ENCODE measurements at places on chromosomes 13 and 19. TPM values are rescaled to one million over a fixed set of nuclear protein-coding genes. Genes with fewer than 3 reads are reported as not detected.

The TRAPPC6A gene
- 20.0 TPM for total RNA-seq

The EGLN2 gene
- 108 TPM for total RNA-seq

The CDC37 gene
- total RNA-seq, result 131 TPM

The TNNI3 gene
- not detected for total RNA-seq

The GCDH gene
- 53.2 TPM for total RNA-seq

The BEST2 gene
- total RNA-seq, result not detected

The LPAR6 gene
- 7.8 TPM for total RNA-seq

The CCL25 gene
- not detected for total RNA-seq

The DMKN gene
- total RNA-seq, result 4.3 TPM

The SLAIN1 gene
- 11.6 TPM for total RNA-seq

The ADGRE3 gene
- not detected for total RNA-seq

The SBSN gene
- total RNA-seq, result not detected

GRCh38 chr13:112718318-112718717 lies 28.5 kb downstream of the ATP11A start:
- no peak for DNase-seq

- DNase-seq, result no peak
Measured at GRCh38 chr19:16417660-16418596, 53.8 kb downstream of the EPS15L1 start.

DNA sequence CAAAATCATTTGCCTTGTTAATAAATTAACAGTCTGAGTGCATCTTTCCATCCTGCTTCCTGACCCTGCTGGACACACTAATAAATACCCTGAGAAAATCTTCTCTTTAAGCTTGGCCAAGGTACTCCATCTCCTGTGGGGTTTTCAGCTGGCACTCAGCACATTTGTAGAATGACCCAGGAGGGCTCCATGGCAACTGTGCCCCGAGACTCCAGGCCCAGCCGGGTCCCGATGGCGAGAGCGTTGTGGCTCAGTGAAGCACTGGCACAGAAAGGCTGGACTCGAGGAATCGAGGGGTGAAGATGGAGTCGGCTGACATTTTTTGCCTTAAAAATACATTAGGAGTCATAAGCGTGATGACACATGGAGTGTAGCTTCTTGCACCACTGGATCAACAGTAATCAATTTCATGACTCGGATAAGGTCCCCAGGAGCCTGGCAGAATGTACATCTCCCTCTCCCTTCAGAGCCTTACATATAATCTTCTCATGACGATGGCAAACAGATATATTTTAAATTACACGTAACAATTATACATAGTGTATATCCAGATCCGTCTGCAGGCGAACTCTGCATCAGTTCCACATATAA lies 85.4 kb downstream of the SLC7A1 start:
- no peak for DNase-seq

DNA sequence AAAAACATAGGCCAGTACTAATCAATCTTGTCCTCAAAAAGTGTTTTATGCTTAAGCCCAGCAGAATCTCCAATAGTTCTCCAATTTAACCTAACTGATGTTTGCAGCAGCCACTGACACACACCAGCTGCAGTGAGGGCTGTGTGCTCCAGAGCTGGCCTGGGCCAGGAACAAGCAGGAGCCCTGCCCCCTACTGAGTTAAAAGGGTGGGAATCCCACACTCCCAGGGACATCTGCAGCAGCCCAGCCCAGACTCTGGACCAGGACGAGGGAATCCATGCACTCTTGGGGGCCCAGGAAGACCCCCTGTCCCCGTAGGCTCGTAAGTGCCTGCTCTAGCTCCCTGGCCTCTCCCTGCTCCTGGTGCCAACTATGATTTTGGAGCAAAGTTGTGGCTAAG lies 91.5 kb upstream of the ATXN8OS start:
- DNase-seq, result no peak

DNA sequence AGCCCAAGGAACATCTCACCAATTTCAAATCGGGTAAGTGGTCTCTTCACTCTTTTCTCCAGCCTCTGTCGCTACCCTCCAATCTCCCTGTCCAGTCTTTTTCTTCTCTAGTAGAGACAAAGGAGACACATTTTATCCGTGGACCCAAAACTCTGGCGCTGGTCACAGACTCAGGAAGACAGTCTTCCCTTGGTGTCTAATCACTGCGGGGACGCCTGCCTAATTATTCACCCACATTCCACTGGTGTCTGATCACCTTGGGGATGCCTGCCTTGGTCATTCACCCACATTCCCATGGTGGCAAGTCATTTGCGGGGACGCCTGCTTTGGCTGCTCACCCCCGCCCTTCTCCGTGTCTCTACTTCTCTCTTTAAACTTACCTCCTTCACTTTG lies 13.8 kb upstream of the OR10H1 start:
- no peak for DNase-seq

DNA sequence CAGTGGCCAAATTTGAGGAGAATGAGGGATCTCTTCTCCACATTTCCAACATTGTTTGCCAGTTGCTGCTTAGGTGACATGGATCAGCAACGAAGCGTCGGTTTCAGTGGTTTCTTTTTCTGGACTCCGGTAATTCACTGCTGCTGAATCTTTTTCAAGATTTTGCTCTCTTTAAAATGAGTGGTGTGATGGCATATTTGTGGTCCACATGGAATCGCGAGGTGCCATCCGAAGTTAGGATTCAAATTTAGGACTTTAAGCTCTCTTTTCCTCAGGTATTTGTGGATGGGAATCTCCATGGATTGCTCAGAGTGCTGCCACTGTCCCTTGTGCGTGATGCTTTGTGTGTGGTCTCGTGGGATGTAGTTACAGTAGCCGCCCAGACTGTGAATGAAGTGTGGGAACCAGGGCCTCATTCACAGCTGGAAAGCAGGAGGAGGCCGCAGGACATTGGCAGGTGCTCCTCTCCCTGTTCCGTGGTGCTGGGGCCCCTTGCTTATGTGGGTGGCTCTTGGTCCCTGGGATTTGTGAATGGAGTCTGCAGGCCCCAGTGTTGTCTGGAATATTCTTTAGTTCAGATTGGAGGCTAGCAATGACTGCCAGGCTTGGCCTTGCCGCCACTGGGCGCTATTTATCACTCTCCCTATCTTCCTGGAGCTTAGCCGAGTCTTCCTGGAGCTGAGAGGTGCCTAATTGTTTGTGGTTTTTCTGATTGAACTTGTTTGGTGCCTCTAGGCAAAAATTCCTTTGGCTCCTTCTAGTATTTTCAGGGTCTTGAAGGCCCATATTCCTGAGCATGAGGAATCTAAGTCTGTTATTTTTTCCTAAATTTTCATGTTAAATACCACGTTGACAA lies 1.5 kb downstream of the ILF3 start:
- DNase-seq, result no peak

- DNase-seq, result peak; percentile 74
Measured at GRCh38 chr19:29329460-29330134, 116.6 kb upstream of the UQCRFS1 start.

DNA sequence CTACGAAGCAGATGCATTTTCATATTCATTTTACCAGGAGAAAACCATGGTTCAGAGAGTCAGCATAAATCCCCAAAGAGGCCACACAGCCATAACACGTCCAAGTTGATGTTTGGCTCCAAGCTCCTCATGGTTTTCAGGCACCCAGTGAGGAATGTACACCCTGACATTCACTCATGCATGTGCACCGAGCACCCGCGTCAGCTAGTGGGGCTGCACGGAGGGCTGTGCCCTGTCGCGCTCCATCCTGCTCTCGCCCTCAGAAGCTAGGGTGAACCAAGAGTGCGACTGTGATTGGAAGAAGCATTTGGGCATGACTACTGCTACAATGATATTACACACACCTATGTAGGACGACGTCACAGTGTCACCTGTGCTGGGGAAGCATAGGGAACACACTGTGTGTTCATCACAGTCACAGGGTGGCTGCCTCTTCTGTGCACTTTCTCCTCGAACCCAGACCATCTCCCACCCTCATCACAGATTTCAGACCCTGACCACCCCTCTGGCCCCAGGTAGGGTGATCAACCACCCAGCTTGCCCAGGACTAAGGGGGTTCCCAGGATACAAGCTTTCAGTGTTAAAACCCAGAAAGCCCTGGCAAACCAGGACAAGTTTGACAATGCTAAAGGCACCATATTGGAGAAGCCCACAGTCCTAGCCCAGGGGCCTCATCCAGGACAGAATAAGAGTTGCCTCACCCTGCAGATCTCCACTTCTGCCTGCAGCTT lies 148.6 kb upstream of the ZNF507 start:
- DNase-seq, result peak; percentile 77

DNA sequence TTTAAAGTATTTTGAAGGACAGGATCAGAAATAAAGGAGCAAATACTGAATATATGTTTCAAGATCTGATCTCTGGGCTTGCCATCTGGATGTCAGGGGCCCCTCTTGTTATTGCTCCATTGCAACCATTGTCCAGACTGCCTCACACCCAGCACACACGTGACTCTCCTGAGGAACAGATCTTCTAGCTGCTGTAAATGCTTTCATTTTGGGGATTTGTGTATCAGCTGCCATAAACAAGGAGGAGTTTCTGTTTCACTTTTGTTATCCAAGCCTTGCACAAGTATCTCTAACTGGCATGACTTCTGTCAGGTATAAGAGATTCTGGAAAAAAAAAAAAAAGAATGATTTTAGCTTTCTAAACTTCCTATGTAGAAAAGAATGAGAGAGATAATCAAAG lies 1624.1 kb upstream of the PRR20A start:
- no peak for DNase-seq

GRCh38 chr19:32459204-32459865 lies 53.8 kb downstream of the DPY19L3 start:
- no peak for DNase-seq

DNA sequence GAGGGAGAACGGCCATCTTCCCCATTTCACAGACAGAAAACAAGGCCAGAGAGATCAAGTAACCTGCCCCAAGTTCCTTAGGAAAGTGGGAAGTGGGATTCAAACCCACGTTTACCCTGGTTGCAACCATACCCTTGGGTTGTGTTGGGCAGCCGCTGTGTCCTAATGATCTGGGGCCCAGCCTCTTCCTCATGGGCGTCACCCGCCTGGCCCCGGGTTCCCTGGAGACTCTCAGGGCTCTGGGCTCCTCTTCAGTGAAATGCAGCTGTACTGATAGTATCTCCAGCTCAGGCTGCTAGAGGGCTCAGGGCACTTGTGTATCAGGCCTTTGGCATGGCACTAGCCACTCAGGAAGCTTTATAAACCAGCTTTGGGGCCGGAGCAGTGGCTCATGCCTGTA lies 9.8 kb downstream of the TMED1 start:
- no peak for DNase-seq

DNA sequence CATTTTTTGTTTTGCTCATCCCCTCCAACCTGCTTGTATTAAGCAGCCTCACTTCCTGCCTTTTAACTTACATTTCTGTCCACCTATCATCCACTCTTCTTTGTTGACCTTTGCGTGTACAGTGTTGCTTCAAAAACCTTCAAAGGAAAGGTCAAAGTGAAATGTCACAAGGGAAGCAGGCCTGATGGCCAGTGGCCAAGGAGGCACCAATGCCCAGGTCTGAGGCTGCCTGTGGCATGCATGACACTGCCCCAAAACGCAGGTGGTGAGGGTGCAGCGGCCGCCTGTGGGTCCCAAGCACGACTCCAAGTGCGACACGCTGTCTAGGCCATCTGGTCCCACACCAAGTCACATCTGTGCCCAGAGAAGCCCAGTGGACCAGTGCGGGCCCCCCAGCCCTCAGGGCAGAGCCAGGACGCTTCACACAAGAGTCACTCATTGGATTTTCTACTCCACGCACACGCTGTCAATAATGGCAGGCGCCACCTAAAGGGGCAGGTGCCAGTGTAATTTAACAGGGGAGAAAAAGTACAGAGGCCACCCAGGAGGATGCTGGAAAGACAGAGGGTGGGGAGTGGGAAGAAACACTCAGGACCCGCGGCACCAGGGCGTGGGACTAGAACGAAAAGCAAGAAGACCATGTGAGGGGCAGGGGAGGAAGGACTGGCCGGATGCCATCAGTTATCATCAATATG lies 23.5 kb downstream of the SLC7A1 start:
- no peak for DNase-seq

DNA sequence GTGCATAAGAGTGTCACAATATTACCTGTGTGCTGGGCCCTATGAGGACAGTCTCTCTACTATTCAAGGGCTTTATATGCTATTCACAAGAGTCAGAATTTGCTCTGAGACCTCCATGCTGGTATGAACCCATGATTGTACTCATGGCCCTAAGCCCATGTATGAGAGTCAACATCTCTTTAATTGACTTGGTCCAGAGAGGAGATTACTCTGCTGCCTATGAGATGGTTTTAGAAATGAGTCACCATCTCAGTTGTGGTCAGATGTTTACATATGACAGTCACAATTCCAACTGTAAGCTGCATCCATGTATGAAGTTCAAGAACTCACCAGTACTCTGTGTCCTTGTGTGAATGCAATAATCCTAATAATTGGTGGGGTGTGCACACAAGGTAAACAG lies 19.9 kb upstream of the ZNF208 start:
- DNase-seq, result no peak

DNA sequence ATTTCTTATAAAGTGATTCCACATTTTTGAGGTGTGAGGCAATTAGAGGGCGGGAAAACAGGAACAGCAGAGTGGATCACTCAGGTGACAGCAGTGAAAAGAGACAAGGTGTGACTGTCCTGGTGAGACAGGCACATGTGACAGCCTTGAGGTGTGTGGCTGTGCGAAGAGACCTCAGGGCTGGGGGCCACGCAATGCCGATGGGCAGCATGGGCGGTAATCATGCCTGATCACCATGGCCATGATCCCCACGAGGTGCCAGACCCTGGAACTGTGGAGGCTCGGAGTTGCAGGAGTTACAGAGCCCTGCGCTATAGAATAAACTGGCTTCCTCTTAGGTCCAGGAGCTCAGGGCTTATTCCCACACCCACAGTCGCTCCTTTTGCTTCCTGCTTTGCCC lies 2.0 kb downstream of the SPACA6 start:
- no peak for DNase-seq

GRCh38 chr19:45200568-45200967 lies 22.0 kb downstream of the BLOC1S3 start:
- no peak for DNase-seq

DNA sequence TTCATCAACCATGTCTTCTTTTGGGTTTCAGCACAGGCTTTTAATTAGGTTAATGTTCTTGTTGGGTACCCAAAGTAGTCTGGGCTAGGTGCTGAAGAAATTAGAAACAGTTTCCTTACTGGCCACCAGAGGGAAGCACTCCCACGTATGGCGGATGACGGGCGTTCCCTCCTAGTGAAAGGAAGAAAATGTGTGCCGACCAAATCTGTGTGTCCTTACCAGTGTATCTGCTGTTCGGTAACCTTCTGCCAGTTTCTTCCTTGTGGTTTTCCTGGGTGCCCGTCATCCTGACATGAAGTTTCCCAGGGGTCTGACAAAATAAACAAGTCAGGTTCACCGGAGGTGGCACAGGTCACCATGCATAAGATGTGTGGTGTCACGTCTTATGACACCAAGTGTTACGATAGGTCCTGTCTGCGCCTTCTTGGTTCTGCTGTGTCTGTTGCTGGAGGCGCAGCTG lies 6.0 kb upstream of the WDR88 start:
- DNase-seq, result no peak

- peak; percentile 95 for DNase-seq
Measured at GRCh38 chr19:49937750-49938381, 8.6 kb upstream of the NUP62 start.
